GM06990 (cell line): ENCODE measurements at places on chromosomes 1 and 21.

GRCh38 chr1:54246116-54246721 is 46.3 kb downstream of the MRPL37 start:
- no peak for DNase-seq

DNA sequence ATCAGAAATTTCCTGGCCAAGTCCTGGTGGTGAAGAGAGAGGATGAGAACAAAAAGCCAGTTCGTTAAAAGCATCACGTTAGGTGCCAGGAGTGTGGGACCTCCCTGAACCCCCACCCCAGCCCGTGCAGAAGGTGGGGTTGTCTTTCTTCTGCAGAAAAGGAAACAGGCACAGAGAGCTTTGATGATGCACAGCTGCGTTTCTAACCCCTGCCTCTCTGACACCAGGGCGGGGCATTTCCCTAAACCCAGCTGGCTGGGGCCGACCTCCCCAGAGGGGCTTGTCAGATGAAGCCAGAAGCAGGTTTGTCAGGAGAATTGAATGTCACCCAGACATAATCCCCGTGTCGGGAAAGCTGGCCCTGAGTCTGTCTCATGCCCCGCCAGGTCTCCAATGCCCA is 189.3 kb upstream of the EDN2 start:
- DNase-seq: peak; percentile 57

DNA sequence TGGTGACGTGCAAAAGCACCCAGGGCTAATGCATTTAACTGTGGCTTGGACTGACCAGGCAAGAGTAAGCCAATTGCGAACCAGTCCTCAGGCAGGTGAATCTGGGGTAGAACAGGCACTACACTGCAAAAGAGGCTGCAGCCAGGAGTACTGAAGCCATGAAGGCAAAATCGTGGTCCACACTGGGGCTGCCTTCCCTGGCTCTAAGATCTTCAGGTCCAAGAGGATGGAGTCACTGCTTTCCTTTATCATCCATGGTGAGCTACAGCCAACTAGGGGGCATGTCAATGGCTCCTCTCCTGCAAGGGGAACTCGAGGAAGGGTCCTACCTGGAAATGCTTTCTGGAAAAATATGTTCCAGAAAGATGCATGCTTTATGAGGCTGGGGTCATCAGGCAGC is 100.6 kb upstream of the AJAP1 start:
- DNase-seq: no peak

DNA sequence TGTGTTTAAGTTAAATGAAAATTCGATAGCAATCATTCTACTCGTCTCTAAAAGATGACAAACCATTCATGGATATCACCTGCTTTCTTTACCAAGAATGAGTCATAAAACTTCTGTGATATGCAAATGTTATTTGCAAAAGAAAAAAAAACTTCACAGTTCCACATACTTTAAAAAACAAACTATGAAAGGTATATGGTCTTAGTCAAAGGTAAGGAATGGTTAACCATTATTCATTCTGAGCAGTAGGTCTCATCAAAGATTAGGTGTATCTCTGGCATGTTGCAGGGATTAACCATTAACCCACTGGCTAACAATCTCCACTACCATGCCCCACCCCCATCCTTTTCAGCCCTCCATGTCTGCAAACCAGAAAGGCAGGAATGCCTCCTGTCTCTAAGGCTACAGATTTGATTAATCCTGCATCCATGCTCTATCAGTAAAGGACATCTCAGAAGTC is 44.4 kb downstream of the PTPN14 start:
- DNase-seq: no peak

GRCh38 chr21:42022091-42022430 is 11.9 kb upstream of the ZBTB21 start:
- DNase-seq: no peak

- peak; percentile 26 for DNase-seq
Measured at GRCh38 chr1:170932236-170932635, 3.1 kb upstream of the MROH9 start.

GRCh38 chr1:32892368-32893197 is 6.3 kb downstream of the HPCA start:
- DNase-seq: peak; percentile 42

- DNase-seq: no peak
Measured at GRCh38 chr1:15543589-15544568, 17.2 kb downstream of the DNAJC16 start.

- DNase-seq: no peak
Measured at GRCh38 chr1:230139741-230140140, 72.7 kb downstream of the GALNT2 start.

GRCh38 chr1:66446261-66447001 is 87.5 kb upstream of the SGIP1 start:
- DNase-seq: peak; percentile 70

- DNase-seq: no peak
Measured at GRCh38 chr1:8733484-8733883, 84.0 kb downstream of the RERE start.

DNA sequence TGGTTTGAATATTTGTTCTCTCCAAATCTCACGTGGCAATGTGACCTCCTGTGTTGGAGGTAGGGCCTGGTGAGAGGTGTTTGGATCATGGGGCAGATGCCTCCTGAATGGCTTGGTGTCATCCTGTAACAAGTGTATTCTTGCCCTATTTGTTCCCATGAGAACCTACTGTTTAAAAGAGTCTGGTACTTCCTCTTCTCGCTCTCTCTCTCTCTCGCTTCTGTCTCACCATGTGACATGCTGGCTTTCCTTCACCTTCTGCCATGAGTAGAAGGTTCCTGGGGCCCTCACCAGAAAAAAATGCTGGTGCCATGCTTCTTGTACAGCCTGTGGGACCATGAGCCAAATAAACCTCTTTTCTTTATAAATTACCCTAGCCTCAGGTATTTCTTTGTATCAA is 8.4 kb upstream of the PAXBP1 start:
- no peak for DNase-seq

GRCh38 chr1:191343816-191344215 is 814.4 kb upstream of the RGS18 start:
- no peak for DNase-seq

DNA sequence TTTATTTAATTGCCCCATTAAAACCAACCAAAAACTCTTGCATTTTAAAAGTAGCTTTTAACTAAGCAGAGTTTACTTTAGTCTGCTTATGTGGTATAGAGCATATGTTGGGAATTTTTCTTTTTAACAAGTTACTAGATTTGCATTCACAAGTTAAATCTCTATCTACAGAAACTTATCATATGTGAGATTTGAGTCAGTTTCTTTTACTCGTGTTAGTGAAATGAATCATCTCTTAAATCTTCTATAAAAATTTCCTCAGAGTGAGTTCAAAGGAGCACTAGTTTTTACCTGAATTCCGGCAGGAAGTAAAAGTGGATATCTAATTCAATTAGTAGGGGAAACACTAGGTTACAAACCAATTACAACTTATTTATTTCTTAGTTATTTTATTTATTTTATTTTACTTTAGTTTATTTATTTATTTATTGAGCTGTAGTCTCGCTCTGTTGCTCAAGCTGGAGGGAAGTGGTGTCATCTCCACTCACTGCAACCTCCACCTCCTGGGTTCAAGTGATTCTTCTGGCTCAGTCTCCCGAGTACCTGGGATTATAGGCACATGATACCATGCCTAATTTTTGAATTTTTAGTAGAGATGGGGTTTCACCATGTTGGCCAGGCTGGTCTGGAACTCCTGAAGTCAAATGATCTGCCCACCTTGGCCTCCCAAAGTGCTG is 1609.6 kb upstream of the B3GALT2 start:
- no peak for DNase-seq

DNA sequence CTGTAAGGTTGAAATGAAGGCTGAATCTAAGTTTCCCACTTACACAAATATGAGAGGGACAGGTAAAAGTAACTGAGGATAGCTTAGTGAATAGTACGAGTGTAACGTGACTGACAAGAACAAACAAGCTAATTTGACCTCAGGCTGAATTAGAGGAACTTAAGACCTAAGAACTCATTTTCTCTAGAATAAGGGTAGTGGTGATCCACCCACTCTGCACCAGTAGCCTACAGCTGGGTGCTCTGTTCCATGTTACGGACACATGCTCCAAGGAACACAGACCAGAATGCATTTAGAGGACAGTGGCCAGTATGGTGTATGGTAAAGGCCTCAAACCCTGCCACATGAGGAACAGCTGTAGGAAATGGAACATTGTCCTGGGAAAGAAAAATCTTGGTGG is 14.9 kb upstream of the TMEM9 start:
- DNase-seq: no peak

DNA sequence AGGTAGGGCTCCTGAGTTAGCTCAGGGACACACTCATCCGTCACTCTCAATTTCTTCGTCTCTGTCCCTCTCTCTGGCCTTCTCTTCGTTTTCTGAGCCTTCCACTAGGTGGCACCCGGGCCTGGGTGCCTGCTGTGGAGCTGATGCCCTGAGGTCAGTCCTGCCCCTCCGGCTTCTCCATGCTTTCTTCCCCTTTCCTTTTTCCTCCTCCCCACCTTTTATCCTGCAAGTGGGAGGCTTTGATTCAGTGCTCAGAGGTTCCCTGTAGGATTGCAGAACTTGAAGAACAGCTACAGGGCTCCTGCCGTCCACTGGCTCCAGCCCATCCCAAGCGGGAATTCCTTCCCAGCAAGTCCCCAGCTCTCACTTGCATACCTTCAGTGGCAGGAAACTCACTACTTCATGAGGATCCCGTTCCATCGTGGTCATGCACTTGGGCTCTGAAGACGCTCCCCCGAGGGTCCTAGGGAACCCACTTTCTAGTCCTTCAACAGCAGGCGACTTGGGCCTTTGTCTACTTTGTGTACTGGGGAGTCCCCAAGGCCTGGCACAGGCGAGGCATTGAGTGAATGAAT is 45.6 kb downstream of the SRRM1 start:
- no peak for DNase-seq

GRCh38 chr1:7680955-7681268 is 90.2 kb upstream of the VAMP3 start:
- no peak for DNase-seq

GRCh38 chr1:7493711-7494454 is 277.2 kb upstream of the VAMP3 start:
- DNase-seq: no peak

DNA sequence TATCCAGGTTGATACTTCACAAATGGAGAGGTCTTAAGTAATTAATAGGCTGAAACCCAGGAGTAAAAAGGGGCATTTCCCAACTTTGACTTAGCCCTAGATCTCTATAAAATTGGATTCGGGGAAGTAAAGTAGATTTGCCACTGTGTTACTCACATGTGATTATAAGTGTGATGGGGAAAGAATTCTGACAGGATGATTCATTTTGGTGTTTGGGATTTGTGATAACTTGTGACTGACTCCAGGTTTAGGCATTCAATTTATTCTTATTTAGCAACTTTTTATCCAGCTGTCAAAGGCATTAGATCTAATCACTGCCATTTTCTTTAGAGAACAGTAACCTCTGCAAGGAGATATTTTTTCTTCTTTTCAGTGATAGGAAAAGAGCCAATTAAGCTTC is 175.5 kb downstream of the ASTN1 start:
- DNase-seq: no peak

DNA sequence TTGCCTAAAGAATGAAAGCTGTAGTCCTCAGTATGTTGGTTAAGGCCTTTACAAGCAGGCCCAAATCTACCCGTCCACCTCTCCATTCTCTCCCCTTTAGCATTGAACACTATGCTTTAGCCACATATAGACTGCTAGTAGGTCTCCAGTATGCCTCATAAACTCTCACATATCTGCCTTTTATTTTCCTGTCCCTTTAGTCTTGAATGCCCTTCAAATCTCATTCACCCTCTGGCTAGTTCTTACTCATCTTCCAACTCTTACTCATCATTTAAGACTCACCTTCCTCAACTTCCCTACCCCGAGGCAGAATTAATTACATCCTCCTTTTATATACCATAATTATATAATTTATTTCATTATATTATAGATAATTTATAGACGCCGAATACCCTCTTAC is 78.7 kb upstream of the TSPAN2 start:
- DNase-seq: no peak

- no peak for DNase-seq
Measured at GRCh38 chr1:55826381-55827080, 611.4 kb upstream of the USP24 start.

- DNase-seq: no peak
Measured at GRCh38 chr1:19643602-19644394, at the start of gene NBL1. TSS of gene NBL1 (plus strand) at chr1:19644311. CDS start at chr1:19655031, 10,720 bp downstream.

DNA sequence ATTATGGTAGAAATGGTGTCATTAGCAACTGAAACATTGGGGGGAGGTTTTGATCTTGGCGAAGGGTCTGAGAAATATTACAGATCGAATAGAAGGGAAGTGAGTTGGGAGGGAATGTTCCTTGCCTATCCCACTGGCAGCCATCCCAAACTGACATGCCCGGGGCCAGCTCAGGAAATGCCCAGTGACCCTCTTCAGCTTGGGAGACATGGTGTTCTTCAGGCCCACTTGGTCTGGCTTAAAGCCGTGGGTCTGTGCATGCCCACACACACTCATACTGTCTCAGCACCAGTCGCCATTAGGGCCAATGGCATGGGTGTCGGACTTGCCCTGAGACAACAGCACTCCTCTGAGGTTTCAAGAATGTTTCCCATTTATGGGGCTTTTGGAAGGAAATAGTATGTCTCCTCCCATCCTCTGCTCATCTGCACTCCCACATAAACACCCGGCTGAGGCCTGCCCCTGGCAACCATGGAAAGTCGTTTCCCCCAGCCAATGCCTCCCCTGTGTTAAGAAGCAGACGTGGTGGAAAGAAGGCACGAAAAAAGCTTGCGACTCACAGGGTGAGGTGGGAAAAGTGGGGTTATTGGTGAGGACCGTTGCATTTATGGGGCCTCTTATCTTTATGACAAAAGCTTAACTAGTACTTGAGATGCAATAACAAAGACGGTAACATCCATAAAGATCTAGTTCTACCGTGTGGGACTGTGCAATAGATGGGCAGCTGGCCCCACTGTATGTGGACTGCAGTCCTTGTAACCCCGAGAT is 2.0 kb downstream of the RNF186 start:
- no peak for DNase-seq

GRCh38 chr1:3714814-3715213 is 37.4 kb upstream of the CCDC27 start:
- DNase-seq: no peak

- DNase-seq: no peak
Measured at GRCh38 chr1:210293171-210293607, 35.5 kb upstream of the HHAT start.
